Jurkat, Clone E6-1 (cell line): ENCODE measurements at places on chromosomes 16 and 17.
A peak's percentile ranks its signal among the peaks of the same experiment; 100 is the strongest.

DNA sequence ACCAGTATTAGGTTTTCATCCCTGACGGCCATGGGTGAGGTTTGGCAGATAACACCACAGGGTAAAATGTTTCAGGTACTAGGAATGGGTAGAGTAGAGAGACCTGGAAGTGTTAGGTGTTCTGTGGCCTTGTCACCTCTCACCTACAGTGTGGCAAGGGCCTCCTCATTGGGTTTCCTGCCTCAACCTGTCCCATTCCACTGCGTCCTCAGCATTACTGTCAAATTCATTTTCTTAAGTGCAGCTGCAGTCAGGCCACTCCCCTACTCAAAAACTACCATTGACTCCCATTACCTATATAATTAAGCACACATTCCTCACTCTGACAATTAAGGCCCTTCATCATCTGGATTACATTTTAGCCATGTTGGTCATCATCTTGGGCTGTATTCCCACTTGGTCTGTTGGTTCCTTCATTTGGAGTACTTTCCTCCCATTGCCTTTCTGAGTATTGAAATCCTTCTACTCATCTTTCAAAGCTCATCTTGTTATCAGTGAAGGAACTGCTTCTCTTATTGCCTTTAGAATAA is 64.5 kb downstream of the NUP88 start:
- DNase-seq = no peak

GRCh38 chr17:11997972-11998233 is 628 bp upstream of the ZNF18 start:
- DNase-seq = no peak

DNA sequence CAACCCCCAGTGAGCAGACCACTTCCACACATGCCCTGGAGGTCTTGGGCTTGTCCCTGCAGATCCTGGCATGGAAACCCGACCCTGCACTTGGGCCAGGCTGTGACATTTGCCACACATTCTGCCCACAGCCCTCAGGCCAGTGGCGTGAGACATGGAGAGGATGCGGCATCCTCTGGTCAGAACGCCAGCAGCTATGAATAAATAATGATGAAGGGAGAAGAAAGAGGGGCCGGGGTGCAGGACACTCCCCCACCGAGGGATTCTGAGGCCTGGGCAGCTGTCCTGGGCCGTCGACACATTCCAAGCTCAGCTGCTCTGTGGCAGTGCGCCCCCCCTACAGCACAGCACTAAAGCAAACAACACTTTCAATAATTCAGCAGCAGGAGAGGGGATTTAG is 148.8 kb downstream of the ENGASE start:
- no peak for DNase-seq

DNA sequence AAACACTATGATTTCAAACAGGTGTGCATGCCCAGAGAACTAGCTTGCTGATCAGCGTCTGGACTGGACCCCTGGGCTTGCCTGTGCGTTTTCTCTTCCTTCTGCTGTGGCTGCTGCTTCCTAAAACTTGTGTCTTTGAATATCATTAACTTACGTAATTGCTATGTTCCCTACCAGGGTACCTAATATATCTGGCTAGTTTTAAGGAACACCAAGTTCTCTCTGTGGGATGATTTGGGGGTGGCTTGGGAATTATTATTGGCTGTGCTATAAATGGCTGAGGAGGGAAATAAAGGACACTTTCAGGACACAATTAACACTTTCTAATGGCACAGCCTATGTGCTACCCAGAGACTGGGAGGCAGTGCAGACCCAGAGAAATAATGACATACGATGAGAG is 606.0 kb upstream of the RBFOX1 start:
- no peak for DNase-seq

GRCh38 chr17:27413315-27413714 is 42.9 kb upstream of the KSR1 start:
- DNase-seq = no peak

DNA sequence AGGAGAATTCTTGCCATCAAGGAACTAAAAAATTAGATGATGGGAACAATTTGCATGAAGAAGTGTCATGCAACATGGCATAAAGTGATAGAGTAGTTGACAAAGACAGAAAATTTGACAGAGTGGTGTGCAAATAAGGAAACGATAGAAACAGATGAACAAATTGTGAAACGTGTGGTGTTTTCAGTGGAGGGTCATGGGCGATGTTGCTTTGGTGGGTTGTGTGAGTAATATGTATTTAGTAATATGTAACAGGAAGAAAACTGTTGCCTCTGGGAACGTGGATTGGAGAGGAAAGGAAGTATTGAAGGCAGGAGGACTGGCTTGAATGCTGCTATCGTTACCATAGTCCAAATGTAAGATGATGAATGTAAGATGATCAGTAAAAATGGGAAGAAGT is 3.6 kb downstream of the COX10 start:
- DNase-seq = no peak

DNA sequence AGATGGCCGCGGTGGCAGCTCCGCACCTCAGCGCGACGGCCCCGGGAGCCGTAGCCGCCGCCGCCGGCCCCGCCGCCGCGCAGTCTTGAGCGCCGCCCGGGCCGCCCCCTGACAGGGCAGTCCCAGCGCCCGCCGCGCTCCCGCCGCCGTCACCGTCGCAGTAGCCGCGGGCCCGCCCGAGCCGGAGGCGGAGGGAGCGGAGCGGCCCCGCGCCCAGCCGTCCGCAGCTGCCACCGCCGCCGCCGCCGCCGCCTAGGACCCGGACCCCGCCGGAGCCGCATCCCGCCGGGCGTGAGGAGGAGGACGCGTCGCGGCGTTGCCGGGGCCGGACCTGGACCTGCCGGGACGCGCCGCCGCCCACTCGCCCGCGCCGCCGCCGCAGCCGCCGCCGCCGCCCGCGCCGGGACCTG is 218 bp downstream of the TNRC6C start:
- DNase-seq = no peak

DNA sequence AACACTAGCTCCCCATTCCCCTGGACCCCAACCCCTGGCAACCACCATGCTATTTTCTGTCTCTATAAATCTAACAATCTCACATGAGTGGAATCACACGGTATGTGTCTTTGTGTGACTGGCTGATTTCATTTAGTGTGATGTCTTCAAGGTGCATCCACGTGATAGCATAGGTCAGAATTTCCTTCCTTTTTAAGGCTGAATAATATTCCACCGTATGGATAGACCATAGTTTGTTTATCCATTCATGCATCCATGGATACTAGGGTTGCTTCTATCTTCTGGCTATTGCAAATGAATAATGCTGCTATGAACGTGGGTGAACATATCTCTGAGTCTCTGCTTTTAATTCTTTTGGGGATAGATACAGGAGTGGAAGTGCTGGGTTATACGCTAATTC is 43.9 kb downstream of the TMEM235 start:
- DNase-seq = no peak

DNA sequence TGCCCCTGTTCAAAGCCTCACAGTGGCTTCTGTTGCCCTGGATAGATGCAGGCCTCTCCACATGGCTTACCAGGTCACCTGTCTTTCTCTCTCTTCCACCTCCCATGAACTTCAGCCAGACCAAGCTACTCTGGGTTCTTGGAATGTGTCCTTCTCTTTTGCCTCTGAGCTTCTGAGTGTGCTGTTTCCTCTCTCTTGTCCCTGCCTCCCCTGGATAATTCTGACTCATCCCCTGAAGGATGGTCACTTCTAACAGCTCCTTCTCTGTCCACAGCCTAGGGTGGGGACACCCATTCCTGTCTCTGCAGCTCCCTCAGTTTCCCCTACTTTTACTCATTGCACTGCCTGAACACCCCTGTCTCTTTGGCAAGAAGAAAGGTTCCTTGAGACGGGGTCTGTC is 2.9 kb downstream of the GUCY2D start:
- DNase-seq = no peak

DNA sequence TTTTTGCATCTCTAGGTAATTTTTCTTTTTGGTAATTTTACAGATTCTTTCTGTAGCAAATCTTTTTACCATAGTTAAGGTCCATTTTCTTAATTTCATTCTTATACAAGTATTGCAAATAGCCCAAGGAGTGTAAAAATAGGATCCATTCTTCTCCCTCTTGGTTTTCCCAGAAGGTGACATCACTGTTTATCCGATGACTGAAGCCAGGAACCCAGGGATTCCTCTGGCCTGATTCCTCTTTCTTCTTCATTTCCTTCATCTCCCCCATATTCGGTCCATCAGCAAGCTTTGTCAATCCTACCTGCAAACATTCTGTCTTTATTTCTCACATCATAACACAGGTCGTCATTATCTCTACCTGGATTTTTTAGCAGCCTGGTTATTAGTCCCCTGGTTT is 5.3 kb downstream of the RBBP6 start:
- no peak for DNase-seq

DNA sequence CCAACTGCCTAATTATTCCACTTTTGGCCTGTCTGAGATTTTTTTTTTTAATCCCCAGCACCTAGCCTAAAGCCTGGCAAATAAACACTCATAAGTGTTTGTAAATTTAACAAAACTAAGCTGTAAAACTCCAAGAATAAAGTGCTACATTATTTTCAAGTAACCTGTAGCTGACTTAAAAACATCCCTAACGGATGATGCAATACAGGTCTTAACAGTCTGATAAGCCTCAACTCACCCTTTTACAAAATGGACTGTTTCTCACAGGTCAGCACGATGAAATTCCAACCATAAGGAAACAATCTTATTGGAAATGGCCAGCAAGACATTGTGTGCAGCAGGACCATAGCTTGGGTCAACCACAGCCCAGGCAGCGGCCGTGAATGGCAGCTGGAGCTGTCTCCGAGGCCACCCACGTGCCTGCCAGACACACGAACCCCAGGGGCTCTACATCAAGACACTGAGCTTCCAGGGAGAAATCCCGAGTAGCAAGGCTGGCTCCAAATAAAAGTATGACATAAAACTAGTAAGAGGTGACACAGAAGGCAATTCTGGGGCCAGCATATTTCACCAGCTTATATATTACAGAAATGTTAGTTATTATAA is 58.9 kb downstream of the NDEL1 start:
- DNase-seq = no peak

- no peak for DNase-seq
Measured at GRCh38 chr17:7750321-7750821, 32.8 kb downstream of the DNAH2 start.

DNA sequence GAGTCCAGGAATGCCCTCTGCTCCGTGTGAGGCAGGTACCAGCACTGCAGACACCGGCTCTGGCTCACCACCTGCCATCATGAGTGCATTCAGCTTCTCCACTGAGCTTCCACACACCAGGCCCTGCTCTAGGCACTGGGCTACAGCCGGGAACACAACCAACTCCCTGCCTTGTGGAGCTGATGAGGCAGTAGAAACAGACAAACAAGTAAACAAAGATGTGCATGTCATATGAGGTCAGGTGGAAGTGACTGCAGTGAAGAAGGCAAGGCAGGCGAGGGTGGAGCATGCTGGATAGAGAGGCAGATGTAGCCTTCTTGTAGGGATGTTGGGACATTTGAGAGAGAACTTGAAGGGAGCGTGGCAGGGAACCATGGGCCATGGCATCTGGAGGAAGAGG is 5.0 kb downstream of the NLRC5 start:
- DNase-seq = no peak

DNA sequence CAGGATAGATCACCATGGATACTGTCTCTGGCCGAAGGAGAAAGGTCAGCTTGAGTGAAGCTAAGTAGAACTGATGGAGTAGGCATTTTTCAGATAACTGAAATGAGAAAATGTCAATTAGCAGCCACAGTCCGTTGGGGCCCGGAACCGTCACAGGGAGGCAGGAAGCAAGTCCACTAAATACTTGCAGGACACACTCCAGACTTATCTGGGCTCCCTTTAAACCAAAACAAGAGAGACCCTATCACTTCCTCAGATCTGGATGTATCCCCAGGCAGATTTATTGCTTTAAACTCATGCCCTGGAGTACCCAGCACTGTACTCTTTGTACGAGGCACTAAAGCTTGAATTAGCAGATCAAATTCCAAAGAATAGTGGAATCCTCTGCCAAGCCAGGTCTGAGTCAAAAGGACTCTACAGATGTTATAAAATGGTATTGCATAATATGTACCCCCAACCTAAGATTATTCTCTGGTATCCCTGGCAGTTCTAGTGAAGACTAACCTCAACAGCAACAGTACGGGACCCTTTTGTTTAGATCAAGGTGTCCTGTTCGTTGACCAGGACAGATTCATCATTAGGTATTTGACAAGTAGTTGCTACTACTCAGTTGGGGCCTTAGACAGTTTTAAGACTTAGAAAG is 8.1 kb downstream of the ZP2 start:
- DNase-seq = no peak

- no peak for DNase-seq
Measured at GRCh38 chr16:424623-425081, 797 bp upstream of the RAB11FIP3 start.

DNA sequence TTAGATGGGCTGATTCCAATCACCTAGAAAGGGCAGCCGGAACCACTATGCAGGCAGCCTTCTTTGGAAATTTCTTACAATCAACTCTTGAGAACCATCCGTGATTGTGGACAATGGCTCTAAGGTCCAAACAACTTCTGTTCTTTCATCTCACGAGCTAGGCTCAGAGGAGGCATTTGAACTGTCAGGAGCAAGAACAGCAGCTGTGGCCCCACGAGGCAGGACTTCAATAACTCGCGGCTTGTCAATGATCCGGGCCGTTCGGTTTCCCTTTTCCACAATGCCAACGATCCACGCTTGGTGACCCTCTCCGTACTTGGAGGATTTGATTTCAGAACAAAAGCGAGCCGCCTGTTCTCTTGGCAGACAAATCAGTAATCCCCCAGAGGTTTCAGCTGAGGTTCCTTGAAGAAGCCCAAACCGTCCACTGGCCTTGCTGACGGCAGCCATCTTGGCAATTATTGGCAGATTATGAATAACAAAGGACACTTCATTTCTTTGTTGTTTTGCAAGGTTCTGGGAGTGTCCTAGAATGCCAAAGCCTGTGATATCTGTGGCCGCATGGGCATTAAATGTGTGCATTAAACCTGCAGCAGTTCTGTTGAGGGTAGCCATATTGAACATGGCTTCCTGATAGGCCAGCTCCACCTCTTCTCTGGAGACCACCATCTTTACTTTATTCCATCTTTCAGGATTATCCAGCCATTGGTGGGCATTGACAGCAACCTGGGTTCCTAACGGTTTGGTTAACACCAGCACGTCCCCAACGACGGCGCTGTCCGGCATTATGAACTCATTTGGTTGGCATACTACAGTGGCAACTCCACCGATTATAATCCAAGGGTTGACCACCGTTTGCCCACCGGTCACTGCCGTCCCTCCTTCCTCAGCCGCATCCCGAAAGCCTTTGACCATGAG is 1.2 kb downstream of the SEPHS2 start:
- DNase-seq = no peak

GRCh38 chr16:47493381-47494337 is 32.5 kb downstream of the PHKB start:
- no peak for DNase-seq

- DNase-seq = no peak
Measured at GRCh38 chr16:75256059-75256571, 4.7 kb upstream of the BCAR1 start.

- DNase-seq = peak; percentile 20
Measured at GRCh38 chr17:57086069-57086930, 1.3 kb downstream of the AKAP1 start.

GRCh38 chr16:24609740-24610415 is 70.5 kb downstream of the RBBP6 start:
- DNase-seq = no peak
